ENCODE measurements at places on chromosomes 12 and 14.
A peak's percentile ranks its signal among the peaks of the same experiment; 100 is the strongest.

GRCh38 chr14:100039903-100040302, 25.3 kb upstream of the EVL start:
- no peak for DNase-seq

DNA sequence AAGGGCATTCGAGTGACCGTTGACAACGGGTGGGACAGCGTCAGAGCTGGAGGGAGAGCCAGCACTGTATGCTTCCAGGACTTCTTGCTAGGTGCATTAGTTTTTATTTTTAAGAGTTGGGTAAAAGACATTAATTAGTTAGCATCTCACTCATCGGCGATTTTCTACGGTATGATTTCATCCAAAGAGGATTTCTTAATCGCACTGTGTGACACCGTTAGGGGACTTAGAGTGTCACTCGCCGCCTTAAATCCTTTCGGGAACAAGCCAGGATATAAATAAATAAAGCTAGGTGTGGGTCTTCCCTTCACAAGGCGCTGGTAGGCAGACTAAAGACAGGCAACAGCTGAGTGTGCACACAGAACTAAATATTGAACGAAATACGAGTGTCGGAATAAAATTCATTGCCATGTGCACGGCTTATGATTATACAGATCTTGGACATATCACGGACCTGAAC, 869 bp upstream of the NOVA1 start:
- no peak for DNase-seq

DNA sequence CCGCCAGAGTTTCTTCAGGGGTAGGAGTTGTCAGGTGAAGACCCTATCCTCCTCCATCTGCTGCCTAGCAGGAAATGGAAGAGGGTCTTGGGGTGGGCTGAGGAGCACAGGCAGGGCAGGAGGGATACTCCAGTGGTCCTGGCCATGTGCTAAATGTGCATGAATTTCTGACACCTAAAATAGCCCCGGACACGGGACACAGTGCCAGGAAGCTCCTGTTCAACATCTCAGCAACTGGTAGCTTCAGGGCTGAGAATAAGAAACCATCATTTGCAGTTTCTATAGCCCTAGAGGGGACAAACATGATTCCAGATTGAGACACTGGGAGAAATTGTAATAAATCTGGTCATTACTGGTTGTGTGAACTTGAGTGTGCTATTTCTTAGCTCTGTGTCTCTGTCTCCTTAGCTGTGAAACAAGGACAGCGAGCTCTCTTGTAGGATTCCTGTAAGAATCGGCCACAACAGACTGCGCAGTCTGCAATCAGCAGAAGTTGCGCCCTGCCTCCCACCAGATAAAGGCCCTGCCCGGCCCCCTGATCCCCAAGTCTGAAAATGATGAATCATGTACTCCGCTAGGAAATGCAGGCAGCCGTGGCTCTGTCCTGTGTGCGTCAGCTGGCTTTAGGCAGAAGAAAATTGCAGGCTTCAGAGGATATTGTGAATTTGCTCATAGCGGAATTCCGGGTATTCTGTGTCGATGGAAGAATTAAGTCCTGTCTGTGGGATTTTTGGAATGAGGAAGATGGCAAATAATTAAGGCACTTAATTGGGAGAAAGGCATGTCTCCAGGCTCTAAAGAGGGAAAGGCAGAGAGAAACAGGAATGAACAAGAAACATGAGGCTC, 35.2 kb upstream of the MEG3 start:
- DNase-seq, result no peak

DNA sequence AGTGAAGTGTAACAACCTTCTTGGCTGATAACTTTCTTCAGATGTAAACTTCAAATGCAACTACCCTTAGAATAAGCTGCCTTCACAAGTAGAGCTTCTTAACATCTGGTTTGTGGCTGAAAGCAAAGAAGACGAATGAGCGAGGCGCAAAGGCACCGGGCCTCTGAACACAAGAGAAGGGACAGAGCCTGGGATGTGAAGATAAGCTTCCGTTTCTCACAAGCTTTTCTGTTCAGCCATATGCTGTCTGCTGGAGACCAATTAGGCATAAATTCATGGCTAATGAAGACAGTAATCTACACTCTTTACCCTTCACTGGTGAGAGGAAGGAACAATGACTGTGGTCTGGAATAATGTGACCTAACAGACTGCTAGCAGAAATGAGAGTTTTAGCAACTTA, 195.2 kb downstream of the ATXN7L3B start:
- no peak for DNase-seq

DNA sequence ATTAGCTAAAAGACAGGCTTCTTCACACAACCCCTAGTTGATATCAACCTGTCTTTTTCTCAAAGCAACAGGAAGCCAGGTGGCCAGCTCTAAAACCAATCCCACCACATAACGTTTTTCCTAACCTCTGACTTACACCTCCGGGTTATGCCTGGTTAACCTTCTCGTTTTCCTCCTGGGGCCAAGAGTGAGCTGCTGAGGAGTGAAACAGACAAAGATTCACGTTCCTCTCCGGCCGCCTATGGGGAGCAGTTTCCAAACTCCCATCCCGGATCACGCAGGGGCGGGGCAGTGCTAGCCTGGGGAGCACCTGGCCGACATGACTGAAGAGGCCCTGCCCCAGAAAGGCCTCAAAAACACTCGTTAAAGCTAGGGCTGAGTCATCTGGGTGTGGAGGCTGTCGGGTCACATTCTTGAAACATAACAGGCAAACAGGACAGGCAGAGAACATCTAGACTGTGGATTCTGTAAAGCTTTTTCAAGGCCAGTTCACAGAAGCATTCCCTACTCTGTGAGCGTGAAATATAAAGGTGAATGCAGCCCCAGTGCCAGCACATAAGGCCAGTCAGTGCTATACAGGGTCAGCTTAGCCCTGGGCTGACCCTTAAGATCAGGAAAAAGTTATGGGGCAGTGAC, 25.9 kb upstream of the LGALS3 start:
- DNase-seq, result peak; percentile 85

DNA sequence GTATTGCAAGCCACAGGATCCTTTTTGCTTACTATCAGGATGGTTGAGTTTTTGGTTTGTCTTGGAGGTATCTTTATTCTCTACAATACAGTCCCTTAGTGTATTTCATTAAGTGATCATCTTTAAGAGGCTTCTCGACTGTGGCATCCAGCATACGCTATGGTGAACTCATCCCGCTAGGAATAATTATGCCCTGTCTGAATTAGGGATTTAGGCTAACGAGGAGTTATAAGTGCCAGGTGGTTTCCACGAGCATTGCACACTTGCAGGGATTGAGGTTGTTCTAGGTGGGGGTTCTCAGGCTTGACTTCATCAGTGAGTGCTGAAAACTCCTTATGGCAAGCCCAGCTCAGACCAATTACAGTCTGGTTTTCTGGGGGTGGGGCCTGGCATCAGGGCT, 37.2 kb upstream of the RBM19 start:
- no peak for DNase-seq

- no peak for DNase-seq
Measured at GRCh38 chr12:4107436-4107878, 166.1 kb upstream of the CCND2 start.

DNA sequence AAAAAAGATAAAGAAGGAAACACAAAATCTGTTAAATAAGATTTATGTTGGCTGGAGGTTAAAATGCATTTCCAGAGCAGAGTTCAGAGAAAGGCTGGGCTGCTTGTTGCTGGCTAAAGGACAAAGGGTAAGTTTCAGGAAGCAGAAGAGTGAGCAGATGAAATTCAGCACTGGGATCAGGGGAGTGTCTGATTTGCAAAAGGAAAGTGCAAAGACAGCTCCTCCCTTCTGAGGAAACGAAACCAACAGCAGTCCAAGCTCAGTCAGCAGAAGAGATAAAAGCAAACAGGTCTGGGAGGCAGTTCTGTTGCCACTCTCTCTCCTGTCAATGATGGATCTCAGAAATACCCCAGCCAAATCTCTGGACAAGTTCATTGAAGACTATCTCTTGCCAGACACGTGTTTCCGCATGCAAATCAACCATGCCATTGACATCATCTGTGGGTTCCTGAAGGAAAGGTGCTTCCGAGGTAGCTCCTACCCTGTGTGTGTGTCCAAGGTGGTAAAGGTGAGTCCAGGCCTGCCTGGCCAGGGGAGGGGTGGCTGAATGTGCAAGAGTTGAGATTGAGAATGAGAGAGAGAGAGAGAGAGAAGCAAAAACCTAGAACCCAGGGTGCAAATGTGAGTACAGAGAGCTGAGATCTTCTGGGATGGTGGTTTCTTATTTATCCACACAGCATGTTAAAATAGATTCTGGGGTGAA, at the start of gene OAS1:
TSS of gene OAS1 (plus strand) at position 251 of the 703 bp plus-strand sequence. CDS start at position 329, 78 bp downstream.
- DNase-seq, result no peak

DNA sequence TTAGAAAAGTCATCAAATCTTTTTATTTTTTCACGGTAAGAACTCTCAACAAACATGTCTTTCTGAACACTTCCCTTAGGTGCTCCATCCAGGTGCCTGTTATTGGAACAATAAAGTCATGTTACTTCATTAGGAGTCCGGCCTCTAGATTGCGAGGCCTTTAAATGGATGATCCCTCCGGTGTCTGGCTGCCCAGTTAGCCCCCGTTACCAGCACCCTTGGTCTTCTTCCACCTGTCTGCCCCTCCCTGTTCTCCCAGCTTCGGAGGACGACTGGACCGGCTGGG, 593 bp upstream of the PA2G4 start:
- no peak for DNase-seq

DNA sequence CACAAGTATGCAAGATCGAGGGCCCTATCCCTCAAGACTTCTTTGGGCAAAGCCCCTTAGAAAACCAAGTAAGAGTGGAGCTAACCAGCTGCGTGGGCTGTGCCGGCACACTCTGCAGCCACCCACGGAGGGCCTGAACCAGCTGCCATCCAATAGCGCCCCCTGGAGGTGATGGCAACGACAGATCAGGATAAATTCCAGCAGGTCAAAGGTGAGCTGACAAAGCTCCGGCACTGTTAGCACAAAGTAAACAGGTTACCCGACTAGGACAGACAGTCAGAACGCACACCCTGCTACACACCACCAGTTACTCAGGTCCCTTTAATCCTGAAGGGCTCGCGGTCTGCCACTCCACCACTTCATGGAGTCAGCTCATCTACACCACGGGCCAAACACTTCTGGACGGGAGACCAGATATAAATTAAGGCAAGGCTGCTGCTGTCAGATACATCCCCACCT, 4.9 kb downstream of the ZBTB39 start:
- peak; percentile 74 for DNase-seq

DNA sequence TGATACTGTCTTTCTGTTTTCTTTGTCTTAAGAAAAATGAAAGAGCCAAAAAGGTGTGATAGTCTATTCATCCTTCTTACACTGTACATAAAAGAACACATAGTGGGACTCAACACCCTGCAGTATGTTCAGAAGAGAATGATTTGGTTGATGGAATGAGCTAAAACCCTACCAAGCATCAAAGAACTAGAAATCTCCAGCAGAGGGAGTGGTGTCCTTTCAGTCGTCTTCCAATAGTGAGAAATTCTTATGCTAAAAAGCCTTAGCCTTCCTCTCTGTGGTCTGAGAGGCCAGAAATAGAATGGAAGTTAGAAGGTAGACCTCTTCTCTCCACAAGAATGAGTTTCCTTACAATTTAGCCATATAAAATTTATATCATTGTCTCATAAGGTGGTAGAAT, 393.4 kb upstream of the SEL1L start:
- no peak for DNase-seq

GRCh38 chr12:18432206-18432605, 170.9 kb downstream of the PIK3C2G start:
- no peak for DNase-seq

GRCh38 chr12:103517161-103517560, 21.4 kb upstream of the C12orf42 start:
- no peak for DNase-seq

- no peak for DNase-seq
Measured at GRCh38 chr12:46387670-46388069, 15.1 kb upstream of the SLC38A2 start.

GRCh38 chr14:23018107-23018506, 8.2 kb upstream of the C14orf93 start:
- DNase-seq, result no peak

- no peak for DNase-seq
Measured at GRCh38 chr14:41608681-41609390, 2.2 kb downstream of the LRFN5 start.

GRCh38 chr14:97221572-97222285, 424.5 kb downstream of the VRK1 start:
- no peak for DNase-seq

- DNase-seq, result no peak
Measured at GRCh38 chr14:71532344-71532743, 399.9 kb upstream of the RGS6 start.

GRCh38 chr12:128191380-128191779, 75.6 kb upstream of the TMEM132C start:
- DNase-seq, result no peak

DNA sequence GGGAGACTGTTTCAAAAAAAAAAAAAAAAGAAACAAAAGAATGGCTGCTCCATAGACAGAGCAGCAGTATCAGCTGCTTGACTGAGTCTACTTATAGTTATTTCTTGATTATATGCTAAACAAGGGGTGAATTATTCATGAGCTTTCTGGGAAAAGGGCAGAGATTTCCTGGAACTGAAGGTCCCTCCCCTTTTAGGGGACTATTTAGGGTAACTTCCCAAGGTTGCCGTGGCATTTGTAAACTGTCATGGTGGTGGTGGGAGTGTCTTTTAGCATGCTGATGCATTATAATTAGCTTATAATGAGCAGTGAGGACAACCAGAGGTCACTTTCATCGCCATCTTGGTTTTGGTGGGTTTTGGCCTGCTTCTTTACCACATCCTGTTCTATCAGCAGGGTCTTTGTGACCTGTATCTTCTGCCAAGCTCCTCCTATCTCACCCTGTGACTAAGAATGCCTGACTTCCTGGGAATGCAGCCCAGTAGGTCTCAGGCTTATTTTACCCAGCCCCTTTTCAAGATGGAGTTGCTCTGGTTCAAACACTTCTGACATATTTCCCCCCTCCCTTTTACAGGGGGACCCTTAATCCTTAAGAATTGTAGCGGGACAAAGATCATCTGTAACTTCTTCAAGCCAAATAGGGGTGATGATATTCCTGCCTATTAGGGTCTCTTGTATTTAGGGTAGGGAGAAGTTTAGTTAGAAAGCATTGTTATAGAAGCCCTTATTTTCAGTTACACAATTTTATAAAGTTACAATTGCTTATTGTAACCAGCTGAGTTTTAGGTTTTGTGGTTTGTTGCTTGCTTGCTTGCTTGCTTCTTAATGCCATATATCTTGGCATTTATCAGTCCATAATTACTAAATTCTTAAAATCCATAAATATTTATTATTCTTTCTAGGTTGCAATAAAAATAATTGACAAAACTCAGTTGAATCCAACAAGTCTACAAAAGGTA, 42.5 kb downstream of the MARK3 start:
- DNase-seq, result no peak

- no peak for DNase-seq
Measured at GRCh38 chr12:53241623-53242412, 9.8 kb upstream of the RARG start.

DNA sequence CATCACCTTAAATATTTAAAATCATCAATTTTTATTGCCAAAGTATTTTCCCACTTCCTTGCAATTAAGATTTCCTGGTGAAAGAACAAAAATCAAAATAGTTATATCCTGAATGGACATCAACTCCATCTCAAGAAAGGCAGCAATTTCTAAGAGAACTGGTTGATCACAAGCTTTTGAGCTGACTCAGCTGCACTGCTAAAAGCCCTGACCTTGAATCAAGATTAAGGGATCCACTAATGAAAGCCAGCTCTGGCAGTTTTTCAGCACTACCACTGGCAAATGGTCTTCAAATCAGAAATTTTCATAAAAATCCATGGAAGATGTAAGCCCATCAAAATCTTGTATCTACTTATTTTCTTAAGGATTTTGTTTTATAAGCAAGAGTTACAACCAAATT, 123.4 kb downstream of the SLC6A15 start:
- no peak for DNase-seq

- no peak for DNase-seq
Measured at GRCh38 chr12:70482764-70483163, 116.7 kb downstream of the KCNMB4 start.
